ENCODE measurements at places on chromosomes 2 and 18. TPM values are rescaled to one million over a fixed set of nuclear protein-coding genes. Genes with fewer than 3 reads are reported as not detected.

STAT1 gene
- 544 TPM for total RNA-seq

ADRA2B gene
- 0.17 TPM for total RNA-seq

PDE1A gene
- not detected for total RNA-seq

SYT4 gene
- total RNA-seq = not detected

EPG5 gene
- 30.3 TPM for total RNA-seq

C1GALT1C1L gene
- total RNA-seq = not detected

SPP2 gene
- not detected for total RNA-seq

ACADL gene
- total RNA-seq = not detected

EIF2B4 gene
- total RNA-seq = 38.3 TPM

KCNIP3 gene
- total RNA-seq = not detected

CFAP65 gene
- not detected for total RNA-seq

CENPO gene
- total RNA-seq = 39.0 TPM

RGPD4 gene
- 0.61 TPM for total RNA-seq

- DNase-seq = no peak
Observed at GRCh38 chr2:191864628-191865374, 17.9 kb upstream of the CAVIN2 start.

DNA sequence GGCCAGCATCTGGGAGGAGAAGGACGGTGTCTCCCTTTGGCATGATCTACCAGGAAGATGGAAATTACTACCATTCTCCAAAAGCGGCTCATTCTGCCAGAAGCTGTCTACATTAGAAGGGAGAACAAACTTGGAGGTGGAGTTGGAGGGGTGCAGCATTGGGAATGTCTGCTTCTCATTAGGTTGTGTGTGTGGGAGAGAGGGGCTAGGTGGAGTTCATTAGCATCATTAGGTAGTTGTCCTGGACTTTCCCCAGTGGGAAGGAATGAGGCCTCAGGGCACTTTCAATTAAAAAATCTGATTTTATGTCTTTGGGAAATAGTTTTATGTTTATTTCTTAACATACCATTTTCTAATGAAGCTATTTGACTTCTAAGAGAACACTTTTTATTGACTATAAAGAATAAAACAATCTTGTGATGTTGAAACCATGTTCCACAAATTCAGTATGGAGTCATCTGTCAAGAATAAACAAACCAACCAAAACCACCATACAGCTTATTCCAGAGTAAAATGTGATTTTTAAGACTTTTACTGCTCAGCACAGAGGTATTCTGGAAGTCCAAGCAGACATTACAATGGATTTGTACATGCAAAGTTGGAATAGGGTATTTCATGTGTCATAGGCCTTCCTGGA is 60.6 kb downstream of the VAPA start:
- DNase-seq = no peak

DNA sequence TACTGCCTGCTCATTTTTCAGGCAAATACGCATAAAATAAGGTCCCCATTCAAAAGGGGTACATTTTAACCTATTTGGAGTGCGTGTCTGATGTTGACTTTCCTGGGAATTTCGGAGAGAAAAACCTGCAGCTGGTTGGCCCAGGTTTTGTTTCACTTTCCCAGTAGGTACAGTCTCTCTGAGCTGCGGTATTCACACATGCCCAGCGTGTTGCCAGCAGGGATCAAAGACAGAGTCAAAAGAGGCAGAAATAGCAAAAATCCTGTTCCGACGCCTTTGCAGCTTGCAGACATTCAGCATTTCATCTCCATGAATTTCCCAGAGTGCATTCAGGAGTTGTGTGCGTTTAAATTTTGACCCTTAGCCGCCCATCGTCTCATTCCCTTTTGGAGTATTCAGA is 855.4 kb upstream of the CELF4 start:
- DNase-seq = no peak

GRCh38 chr2:64840426-64840881 is 148.7 kb upstream of the SLC1A4 start:
- no peak for DNase-seq

DNA sequence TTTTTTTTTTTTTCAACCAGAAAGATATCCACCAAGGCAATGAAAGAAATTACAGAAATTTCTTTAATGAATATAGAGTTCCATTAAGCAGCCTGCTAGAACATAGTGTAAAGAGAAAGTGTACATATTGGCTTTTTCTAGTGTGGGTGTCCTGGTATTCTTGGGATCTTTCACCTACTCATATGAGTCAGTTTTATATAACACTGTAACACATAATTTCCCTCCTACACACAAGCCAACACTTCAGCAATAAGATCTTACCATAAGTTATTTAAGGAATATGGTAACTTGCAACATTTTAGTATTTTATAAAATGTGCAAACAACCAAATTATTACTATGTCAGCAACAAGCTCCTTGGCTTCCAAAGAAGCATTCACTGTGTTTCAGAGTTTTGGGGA is 59.9 kb downstream of the ZRANB3 start:
- no peak for DNase-seq

GRCh38 chr2:111652038-111652437 is 232.0 kb downstream of the ANAPC1 start:
- no peak for DNase-seq

- no peak for DNase-seq
Observed at GRCh38 chr2:233698740-233699139, 6.0 kb downstream of the UGT1A6 start.

GRCh38 chr2:200054681-200055468 is 99.5 kb downstream of the MAIP1 start:
- no peak for DNase-seq

GRCh38 chr2:149167001-149167780 is 128.7 kb downstream of the LYPD6B start:
- peak; percentile 36 for DNase-seq

DNA sequence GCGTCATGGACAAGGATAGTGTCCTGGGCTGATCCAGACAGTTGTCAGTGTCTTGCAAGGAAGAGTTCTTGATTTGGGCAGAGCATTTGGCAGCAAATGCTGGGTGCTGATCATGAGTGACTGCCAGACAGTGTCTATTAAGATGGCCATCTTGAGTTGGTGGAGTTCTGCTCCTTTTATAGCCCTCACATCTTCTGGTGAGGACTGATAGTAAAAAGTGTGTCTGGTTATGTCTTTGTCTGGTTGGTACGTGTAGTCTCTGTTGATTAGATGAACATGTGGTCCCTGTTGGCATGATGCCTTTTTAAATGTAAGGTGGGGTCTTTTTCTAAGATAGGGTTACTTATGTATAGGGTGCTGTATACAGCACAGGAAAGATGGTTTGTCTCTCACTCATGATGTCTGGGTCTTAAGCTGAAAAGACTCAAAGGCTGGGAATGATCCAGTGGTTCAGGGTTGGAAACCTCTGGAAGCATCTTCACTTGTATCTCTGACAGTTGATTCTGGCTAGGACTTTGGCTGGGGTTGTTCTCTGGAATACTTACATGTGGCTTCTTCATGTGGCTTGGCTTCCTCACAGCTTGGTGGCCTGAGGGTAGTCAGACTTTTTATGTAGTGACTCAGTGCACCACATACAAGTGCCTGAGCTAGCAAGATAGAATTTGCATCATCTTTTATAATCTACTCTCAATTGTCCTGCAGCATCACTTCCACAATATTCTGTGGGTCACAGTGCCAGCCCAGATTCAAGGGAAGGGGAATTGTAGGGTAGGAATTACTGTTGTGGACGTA is 11.8 kb downstream of the MTX2 start:
- no peak for DNase-seq

GRCh38 chr2:80330527-80331450 is 26.2 kb upstream of the LRRTM1 start:
- no peak for DNase-seq

- DNase-seq = no peak
Observed at GRCh38 chr2:134103196-134103595, 150.7 kb upstream of the MGAT5 start.

DNA sequence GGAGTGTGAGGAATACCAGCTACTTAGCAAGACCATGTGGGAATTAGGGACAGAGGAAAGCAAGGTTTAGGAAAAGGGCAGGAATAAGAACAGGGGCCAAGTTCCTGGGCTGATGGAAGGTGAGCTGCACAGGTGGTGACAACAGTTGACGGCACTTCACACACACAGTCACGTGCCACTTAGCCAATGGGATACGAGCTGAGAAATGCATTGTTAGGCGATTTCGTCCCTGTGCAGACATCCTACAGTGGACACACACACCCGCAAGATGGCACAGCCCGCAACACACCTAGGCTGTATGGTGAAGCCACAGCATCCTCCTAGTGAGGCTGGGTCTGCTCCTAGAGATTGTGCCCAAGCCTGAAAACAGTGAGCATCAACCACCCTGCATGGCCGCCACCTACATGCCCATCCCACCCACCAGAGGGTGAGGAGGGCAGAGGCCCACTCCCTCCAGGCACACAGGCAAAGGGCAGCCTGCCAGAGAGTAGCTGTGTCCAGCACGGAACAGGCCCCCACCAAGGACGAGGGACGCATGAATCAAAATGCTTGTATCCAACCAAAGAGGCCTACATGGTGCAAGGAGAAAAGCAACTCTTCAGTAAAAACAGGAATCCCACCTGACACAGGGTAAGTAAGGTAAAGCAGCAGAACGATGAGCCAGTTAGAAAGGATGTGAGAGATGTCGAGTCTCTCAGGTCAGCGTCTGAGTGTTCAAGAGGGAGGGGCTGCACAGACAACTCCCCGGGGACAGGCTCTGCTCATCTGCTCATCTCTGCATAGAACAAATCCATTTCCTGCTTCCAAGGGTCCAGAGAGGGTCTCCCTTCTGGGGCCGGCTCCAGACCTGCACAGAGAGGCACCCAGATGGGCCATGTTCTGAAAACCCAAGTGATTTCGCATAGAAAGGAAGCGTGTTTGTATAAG is 51.3 kb downstream of the ZNF516 start:
- no peak for DNase-seq

DNA sequence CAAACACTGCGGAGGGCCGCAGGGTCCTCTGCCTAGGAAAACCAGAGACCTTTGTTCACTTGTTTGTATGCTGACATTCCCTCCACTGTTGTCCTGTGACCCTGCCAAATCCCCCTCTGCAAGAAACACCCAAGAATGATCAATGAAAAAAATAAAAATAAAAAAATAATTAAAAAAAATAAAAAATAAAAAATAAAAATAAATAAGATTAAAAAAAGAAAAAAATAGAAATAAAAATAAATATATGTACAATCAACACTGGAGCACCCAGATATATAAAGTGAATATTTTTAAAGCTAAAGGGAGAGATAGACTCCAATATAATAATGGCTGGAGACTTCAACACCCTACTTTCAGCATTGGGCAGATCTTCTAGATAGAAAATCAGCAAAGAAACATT is 23.8 kb upstream of the EML6 start:
- DNase-seq = no peak

GRCh38 chr2:227536445-227536844 is 62.2 kb upstream of the SCYGR2 start:
- DNase-seq = no peak

- DNase-seq = no peak
Observed at GRCh38 chr18:73110307-73110706, 242.5 kb upstream of the NETO1 start.

DNA sequence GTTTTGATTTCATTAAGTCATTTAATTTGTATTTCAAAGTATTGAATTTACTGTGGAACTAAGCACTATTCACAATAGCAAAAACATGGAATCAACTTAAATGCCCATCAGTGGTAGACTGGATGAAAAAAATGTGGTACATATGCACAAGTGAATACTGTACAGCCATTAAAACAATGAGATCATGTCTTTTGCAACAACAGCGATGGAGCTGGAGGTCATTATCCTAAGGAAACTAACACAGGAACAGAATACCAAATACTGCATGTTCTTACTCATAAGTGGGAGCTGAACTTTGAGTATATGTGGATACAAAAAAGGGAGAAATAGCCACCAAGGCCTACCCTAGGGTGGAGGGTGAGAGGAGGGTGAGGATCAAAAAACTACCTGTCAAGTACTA is 164.4 kb downstream of the BABAM2 start:
- no peak for DNase-seq

DNA sequence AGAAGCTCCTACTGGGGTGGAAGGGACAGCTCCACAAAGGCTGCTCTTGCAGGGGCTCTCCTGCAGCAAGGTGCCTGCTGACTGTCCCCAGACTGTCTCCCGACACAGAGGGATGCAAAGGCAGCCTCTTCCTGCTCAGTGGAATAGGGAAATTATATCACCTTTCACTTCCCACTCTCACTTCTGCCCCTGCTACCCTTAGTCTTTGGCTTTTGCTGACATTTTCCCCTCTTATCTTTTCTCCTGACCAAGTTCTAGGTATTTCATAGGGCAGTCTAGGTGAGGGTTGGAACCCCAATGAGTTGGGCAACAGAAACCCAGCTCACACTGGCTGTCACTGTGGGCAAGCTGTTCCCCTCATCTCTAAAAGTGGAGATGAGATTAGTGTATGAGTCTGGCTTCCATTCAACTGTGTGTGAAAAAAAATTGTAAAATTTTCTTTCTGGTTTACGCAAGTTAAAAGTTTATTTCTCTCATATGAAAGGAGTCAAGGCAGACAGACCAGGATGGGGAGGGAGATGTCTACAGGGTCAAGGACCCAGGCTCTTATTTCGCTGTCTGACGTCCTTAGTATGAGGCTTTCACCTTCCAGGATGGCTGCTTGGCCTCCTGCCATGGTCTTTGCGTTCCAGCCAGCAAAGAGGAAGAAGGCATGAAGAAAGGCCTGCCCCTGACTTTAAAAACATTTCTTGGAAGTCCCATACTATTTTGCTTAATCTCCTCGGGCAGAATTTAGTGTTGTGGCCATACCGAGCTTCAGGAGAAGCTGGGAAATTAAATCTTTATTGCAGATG is 7.5 kb upstream of the MOCOS start:
- no peak for DNase-seq

DNA sequence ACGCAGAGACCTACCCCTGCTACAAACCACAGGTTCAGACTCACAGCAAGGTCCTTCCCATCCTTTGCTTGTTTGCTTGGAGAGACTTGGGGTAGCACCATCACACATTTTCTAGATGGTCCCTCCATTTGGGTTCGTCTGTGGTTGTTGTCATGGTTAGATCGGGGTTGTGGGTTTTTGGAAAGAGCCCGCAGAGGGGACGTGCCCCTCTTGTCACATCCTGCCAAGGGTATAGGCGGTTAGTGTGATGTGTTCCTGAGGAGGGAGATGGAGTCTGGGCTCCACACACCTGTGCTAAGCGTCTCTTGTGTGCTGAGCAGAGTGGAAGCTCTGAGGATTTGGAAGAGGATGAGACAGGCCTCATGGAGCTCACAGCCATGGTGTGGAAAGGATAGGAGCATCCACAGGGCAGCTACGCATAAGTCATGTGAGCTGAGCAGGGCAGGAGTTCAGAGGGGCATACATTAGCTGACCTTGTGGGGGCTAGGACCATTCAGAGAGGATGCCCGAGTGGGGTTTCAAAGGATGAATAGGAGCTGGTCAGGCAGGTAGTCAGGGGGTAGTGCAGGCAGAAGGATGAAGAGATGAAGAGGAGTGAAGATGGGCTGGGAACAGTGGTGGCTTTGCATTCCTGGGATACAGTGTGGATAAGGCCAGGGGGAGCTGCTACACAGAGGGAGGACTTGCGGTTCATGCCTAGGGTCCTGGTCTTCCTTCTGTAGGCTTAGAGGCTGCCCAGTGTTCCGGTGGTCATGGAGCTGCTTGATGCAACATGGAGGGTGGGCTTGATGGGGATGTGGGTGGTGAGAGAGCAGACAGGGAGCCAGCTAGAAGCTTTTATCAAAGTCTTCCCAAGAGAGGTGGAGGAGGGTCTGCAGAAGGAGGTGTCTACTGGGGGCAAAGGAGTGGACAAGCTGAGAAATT is 62.9 kb downstream of the ACKR3 start:
- no peak for DNase-seq

GRCh38 chr2:124187948-124188347 is 162.9 kb downstream of the CNTNAP5 start:
- DNase-seq = no peak
